ENCODE measurements at places on chromosomes 2 and 18.

DNA sequence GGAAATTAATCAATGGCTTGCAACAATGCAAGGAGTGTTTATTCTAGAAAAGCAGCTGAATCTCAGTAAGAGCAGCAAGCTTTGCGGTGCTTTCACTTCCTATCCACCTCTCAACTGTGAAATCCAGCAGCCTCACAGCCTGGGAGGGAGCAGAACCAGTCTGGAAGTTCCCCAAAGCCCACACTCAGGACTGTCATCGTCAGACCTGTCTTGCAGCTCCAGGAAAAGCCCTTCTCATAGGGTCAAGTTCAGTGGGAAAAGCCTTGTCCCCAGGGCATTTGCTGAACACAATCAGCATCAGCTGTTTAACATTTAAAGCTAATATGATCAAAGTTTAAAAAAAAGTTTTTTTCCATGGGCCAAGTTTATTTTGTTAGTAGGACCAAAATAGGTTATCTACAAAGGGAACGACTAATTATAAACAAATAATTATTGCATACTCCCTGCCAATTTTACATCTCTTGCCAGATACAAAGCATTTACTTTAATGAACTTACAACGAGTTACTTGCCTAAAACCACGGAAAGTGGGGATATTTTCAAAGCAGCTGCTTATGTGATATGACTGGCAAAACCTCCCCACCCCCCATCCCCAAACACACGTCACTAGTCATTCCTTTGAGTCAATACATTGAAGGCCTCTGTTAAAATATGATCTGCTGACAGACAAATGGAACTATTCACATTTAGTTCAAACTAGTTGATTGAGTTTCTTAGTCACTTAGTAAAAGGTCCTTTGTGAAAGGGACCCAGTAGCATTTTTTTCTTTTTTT is 36.8 kb downstream of the PARD6G start:
- no peak for DNase-seq

- no peak for DNase-seq
Measured at GRCh38 chr18:23307567-23308295, 145.4 kb upstream of the RIOK3 start.

- DNase-seq, result no peak
Measured at GRCh38 chr2:5495586-5495985, 196.6 kb upstream of the SOX11 start.

DNA sequence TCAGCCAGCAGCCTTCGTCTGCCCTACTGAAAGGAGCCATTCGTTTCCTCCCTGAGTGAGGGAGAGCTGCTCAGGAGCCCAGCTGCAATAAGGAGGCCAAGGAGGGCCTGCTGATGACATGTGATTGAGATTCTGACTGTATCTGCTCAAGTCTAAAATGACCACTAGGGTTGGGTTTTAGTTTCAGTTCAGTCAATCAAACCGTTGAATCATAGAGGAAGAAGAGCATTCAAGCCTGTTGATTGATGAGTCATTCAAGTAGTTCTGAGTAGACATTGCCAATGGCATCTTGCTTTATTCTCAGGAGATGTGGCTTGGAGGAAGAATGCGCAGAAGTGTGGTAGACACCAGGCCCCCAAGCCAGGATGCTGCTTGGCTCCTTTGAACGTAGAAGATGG is 19.9 kb upstream of the BCL2L11 start:
- DNase-seq, result no peak

All from D721Med (cell line).